ENCODE measurements at places on chromosomes 5 and 9.

GRCh38 chr5:73895471-73895870, 269.5 kb downstream of the ARHGEF28 start:
- DNase-seq: no peak

DNA sequence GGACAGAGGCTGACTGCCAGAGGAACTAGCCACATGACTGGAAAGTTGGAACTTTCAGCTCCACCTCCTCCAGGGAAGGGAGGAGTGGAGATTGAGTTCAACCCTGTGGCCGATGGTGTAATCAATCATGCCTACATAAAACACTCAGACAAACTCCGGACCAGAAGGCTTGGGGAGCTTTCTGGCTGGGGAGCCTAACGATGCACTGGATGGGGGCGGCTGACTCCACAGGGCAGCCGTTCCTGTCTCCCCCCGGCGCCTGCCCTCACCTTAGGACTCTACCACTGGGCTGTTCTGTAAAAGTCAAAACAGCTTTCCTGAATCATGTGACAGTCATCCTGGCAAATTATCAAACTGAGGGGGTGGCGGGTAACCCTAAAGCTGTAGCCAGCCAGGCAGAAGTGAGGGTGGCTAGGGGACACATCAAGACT, 58.0 kb downstream of the GOLM1 start:
- peak; percentile 61 for DNase-seq

DNA sequence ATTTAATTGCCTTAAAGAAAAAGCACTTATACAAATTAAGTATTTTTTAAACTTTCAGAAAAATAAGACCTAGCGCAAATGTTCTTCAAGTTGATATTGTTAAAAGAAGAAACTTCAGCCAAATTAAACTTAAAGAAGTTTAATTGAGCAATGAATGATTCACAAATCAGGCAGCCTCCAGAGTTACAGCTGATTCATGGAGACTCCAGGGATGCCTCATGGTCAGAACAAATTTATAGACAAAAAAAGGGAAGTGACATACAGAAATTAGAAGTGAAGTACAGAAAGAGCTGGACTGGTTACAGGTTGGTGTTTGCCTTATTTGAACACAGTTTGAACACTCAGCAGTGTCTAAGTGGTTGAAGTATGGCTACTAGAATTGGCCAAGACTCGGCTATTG, 60.3 kb downstream of the CDKN2A start:
- peak; percentile 57 for DNase-seq

DNA sequence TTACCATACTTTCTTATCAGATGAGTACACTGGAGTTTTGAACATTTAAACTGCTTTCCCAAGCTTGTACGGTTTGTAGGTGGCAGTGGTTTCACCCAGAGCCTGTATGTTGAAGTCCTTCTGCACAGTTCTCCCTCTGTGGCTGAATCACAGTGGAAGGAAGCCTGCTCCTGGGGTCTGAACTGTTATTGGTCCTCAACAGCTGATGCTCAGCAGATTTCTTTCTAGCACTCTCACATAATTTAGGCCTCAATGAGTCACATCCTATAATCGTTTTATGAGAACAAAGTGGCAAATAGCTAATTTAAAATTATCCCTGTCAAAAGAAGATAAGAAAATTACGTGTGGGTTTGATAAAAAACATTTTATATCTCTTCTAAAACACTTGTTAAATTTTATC, 229.7 kb downstream of the TLE4 start:
- DNase-seq: no peak

DNA sequence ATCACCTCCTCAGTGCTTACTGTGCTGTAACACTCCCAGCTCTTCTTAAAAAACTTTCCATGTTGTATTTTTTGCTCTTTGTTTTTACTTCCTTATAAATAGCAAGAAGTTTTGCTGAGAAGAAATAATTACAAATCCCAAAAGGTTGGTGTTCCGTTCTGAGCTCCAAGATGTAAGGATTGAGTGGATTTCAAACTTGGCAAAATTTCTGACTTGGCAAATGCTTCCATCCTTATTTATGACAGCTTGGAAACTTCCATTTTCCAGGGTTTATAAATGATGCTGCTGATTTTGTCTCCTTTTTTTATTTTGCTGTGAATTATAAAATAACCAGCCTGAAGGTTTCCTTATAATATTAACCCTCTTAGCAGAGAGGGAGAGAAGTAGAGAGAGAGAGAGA, 151.9 kb downstream of the NTRK2 start:
- no peak for DNase-seq

DNA sequence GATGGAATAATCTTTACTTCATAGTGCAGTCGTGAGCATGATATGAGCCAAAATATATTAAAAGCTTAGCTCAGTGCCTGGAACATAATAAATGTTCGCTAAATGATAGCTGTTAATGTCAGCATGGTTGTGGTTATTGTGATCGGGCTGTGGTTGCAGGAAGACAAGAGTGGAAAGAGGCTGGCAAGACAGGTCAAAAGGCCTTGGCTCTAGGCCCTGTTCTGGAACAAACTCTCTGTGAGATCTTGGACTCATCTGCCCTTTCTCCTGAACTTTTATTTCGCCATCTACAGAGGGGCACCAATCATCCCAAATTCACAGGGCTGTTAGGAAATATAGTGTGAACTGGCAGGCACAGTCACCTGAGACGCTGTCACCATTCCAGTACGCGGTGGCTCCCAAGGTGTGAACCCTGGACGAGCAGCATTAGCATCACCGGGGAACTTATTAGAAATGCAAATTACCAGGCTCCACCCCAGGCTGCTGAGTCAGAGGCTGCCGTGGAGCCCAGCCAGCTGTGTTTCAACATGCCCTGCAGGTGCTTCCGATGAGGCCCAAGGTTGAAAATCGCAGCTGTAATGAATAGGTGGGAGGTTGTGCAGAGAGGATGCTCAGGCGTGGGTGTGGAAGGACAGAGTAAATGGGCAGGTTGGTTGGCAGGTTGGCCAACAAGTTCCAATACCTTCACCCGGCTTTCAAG, 50.2 kb upstream of the SAP30L start:
- no peak for DNase-seq

Data from IMR-90 (cell line).